Activated CD4-positive, CD25-positive, alpha-beta regulatory T cell treated with anti-CD3 and anti-CD28 coated beads, Interleukin-2, amount 50 U/mL, for 16 hours (primary cell): ENCODE measurements at places on chromosomes 11 and 22.

DNA sequence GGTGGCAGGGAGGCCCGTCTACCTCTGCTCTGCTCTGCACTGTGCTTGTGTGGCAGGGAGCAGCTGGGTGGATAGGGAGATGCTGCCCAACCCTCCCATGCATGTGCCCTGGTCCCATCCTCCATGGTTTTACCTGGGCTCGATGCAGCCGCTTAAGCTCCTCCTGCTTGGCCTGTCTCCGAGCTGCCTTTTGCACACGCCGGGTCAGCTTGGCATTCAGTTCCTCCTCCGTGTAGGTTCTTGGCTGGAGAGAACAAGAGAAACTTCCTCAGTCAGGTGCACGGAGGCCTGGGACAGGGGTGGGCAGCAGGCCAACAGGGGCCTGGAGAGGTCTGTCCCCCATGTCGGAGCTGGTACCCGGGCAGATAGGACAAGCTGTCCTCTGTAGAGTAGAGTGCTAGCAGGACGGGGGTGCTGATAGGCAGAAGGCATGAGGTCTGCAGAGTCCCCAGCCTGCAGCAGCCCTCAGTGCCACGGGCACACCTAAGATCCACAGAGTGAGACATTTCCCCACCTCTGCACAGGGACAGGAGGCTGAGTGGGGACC lies 36.4 kb upstream of the BID start:
- no peak for DNase-seq

DNA sequence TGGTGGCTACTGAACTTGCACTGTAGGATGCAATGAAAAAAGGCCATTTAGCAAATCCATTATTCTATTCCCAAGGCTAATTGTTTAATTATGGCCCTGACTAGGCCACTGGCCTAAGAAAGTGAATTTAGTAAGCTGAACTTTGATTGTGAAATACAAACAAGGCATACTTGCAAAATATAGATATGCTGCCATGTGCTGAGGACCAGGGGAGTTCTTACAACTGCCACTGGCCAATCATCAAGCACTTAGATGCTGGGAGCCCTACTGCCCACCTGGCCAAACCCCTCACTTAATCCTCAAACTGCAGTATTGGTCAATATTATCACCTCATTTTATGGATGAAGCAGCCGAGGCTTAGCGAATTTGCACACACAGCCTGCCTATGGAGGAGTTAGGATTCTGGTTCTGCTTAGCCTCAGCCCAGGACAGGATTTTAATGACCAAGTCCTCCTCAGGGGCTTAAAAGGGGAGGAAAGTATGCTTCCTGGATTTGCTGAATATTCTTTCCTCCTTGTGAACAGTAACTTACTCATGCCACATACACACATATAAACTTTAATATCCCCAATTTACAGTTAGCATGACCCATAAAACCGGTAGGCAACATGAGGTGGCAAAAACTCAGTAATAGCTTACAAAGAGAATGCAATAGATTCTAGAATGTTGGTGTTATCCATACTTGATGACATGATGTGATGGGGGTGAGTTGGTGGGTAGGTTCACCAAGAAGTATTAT lies 39.3 kb downstream of the CD44 start:
- DNase-seq: no peak

DNA sequence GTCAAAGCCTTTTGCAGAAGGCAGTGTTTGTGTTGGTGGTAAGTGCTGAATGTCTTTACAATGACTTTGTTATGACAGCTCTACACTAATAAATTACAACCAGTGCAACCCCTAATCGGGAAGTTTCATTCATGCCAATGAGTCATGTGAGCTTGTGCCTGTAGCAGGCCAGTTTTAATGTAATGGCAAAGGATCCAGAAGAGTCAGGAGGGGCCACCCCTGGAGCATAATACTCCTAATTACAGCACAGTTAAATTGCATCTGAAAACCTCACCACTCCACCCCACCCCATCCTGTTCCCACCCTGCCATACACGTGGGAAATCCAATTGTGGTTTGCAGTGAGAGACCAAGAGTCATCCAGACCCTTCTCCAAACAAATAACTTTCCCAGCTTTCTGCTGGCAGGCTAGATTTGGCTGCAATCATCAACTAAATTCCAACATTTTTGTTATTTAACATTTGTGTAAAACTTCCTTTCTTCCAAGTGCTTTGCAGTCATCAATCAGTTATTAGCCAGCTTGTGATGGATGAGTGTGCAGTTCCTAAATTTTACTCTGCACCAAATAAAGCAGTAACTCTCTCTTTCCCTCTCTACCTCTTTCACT lies 277.3 kb upstream of the FAT3 start:
- no peak for DNase-seq

DNA sequence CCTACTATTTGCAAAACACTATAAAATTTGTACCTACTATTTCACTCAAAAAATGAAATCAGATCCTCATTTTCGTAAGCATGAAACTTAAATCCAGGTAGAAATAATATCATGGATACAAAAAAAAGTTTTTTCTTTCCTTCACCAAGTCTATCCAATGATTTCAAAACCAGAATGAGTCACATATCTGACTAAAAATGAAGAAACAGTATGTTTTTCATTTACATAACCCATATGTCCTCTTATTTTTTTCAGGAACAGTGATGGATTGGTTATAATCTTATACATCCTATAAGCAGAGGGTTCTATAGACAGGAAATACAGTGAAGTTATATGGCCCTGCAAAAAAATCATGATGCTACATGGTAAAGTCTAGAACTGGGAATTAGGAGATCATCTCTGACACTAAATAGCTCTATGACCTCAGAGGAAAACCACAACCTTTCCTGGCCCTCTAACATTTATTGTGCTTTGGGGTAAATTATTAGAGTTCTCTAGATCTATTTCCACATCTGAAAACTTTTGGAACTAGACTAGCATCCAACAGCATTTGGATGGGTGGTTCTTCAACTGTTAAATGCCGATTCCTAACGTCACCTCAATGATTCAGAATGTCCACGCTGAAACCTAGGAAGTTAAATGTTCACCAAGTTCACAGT lies 10.9 kb downstream of the MTMR2 start:
- no peak for DNase-seq

DNA sequence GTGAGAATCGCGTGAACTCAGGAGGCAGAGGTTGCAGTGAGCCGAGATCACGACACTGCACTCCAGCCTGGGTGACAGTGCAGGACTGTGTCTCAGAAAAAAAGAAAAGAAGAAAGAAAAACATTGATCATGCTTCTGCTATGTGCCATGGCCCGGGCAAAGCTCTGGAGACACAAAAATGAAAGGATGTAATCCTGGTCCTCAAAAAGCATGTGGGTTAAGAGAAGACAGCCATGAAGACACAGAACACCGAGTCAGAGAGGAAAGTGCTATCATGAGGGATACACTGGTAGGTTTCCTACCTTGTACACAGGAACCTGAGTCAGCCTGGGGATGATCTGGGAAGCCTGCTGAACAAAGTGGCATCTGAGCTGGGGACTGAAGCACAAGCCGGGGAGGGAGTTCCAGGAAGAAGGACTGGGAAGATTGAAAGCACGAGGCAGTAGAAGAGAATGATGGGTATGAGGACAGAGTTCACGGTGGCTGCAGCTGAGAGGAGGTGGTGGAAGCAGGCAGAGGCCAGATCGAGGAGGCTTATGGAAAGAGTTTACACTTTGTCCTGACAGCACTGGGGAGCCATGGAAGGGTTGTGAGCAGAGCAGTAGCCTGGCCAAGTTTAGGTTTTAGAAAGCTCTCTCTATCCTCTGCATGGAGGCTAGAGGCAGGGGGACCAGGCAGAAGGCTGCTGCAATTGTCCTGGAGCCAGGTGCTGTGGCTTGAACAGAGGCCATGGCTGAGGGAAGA lies 9.9 kb upstream of the MAFF start:
- no peak for DNase-seq

GRCh38 chr11:114163830-114164401 lies 104.4 kb downstream of the ZBTB16 start:
- no peak for DNase-seq

DNA sequence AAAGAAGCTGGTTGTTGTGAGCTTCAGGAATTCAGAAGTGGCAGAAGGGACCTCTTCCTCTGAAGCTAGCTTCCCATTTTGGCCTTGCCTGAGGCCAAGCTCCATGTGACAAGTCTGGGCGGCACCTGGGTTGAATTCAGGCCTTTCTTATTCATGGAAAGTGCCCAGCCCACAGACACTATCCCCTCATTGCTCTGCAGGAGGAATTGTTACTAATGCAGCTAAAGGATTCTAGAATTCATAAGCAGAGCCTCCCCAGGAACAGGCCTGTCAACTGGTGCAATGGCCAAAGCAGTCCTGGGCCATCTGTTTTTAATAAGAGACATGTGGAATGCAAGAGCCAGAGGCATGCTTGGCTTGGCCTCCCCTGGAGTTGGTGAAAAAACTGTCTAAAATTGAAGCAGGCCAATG lies 71.4 kb downstream of the SLC1A2 start:
- no peak for DNase-seq

DNA sequence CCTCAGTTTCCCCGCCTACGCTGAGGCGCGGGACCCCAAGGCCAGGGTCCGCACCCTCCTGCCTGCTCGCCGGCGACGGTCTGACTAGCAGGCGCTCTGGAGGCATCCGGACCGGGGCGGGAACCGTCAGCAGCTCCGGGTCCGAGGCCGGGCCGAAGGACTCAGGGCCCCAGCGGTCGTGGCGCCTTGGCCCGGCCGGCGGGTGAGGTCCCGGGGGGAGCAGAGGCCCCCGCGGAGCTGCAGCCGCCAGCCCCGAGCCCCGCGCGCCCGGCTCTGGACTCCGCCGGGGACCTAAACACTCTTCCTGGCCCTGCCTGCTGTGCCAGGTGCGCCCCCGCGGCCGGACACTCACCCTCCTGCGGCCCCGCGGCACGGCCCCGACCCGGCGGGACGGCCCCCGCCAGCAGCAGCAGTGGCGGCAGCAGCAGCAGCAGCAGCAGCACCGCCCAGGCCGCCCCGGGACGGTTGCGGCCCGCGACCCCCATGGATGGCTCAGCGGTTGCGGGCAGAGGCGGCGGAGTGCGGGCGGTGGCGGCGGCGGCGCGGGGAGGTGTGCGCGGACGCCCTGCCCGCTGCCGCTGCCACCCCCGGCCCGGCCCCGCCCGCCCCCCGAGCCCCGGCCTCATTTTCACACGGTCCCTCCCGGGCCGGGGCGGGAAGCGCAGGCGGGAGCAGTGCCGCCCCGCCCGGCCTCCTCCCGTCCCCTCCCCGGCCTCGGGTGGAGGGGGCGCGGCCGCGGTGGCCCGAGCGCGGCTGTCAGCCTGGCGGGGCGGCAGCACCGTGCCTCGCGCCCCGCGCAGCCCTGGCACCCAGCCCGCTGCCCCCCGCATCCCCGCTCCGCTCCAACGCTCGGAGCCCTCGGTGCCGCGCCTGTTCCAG lies at the start of gene SCUBE2:
Gene SCUBE2, minus strand, starts transcription at position 556 of the 879 bp plus-strand sequence. Its CDS starts 71 bp downstream, at position 485.
- no peak for DNase-seq

DNA sequence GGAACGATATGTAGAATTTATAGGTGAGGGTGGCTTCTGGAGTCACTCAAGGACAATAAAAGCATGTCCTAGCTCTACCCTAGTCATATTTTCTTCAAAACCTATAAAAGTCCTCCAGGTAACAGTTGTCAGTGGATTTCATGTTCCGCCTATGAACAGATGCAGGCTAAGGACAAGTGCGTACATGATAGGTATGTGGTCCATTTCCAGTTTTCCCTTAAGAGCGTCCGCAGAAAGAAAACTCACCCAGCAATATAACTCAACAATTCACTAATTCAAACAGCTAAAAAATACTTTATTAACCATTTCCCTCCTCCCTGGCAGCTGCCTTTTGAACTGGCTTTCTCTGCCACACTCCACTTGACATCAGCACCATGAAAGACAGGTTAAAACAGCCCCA lies 50.2 kb upstream of the CCDC34 start:
- DNase-seq: no peak
